ENCODE measurements at places on chromosomes 2 and 18.

DNA sequence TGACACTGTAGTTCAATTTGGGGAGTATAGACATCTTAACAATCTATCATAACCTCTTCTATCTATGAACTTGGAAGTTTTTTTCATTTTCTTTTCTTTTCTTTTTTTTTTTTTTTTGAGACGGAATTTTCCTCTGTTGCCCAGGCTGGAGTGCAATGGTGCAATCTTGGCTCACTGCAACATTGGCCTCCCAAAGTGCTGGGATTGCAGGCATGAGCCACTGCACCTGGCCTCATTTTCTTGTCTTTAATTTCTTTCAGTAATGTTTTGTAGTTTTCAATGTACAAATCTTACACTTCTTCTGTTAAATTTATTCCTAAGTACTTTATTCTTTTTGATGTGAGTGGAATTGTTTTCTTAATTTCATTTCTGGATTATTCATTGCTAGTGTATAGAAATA lies 14.6 kb downstream of the ASAP2 start:
- DNase-seq: no peak

DNA sequence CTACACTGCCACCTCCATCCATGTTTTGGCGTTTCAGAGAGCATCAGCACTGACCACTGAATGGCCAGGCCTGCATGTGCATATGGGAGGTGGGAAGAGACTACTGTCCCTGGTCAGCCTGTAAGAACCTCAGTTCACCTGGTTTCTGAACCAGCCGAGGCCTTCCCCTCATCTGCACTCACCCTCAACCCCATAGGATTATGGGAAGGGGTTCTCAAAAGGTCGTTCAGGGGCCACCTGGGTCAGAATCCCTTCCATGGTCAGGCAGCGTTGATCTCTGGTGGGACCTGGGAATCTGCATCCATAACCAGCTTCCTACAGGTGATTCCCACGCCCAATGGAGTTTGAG lies 36.7 kb downstream of the TET3 start:
- no peak for DNase-seq

DNA sequence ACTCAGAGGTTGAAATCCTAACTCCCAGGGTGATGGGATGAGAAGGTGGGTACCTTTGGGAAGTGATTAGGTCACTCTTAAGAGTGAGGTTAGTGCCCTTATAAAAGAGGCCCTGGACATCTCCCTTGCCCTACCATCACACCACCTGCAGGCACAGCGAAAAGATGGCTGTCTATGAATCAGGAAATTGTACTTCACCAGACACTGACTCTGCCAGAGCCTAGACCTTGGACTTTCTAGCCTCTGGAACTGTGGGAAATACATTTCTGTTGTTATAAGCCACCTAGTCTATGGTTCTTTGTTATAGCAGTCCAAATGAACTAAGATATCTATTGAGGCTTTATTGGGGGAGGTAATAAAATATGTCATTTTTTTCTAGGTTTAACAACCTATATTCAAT lies 203.6 kb downstream of the SLC8A1 start:
- no peak for DNase-seq

DNA sequence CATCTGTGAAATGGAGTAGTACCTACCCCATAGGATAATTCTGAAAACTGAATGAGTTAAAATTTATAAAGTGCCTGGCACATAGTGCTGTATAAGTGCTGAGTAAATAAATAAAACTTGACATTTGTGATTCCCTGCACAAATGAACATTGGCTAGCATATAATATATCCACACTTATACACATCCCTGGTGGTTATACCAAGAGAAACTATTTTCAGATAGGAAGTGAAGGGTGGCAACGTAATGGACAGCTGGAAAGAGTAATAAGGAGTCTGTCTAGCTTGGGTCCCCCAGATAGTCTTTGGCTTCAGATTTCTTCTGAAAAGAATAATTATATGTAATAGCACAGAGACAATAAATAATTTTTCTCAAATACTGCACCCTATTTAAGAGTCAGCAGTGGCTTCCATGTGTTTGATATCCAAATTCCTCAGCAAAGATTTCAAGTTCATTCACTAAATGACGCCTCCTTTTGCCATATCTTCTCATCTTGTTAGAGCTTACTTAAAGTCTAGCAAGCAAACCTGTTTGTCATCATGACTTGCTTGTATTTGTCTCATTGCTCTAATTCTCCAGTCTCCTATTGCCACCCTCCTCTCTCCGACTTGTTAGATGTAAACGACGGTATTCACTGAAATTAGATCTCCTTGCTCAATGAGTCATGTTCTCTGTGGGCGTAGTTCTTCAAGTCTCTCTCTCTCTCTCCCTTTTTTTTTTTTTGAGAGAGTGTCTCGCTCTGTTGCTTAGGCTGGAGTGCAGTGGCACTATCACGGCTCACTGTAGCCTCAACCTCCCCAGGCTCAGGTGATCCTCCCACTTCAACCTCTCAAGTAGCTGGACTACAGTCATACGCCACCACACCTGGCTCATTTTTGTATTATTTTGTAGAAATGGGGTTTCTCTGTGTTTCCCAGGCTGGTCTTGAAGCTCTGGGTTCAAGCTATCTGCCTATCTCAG lies 8.7 kb upstream of the ADGRF3 start:
- DNase-seq: no peak

DNA sequence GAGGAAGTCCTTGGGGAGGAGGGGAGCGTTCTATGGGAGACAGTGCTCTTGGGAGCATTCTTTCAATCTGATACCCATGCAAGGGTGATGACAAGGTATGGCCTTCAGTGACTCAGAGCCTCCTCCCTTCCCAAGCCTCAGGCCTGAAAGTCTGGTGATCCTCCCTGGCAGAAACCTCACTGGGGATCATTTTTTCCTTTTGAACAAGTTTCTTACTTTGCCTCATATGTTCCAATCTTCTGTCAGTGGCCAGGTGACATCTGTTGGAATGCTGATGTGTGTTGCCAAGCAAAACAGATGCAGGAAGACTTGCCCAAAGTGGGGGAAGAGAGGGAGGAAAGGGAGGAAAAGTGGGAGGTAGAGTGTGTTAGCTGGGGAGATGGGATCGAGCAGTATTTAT lies 224.8 kb downstream of the NEDD4L start:
- DNase-seq: no peak

DNA sequence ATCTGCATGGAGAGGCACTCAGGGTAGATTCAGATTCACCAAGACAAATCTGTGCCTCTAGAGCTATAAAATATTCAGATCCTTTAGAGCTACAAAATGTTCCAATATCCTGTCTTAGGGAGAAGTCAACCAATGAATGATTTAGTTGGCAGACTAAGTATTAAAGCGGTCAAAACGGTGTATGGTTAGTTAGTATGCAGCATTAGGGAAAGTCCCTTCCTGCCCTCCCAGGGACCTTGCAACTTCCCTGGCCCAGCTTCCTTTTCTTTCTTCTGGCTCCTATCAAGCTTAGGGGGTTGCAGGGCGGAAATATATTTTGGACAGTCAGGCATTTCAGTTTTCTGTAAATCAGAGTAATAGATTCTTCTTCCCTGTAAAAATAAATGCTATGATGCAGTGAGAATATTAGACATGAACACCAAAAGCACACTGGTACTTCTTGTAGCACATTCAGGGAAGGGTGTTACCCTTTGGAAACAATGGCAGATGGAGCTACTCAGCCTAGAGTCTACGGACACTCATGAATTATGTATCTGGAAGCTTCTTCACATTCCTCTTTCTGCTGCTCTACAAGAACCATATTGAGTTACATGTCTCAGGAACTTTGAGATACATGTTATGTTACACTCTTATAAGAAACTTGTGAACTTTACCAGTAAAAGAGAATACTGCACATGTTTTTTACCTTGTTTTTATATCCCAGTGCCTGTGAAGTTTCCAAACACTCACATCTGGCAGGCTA lies 45.7 kb downstream of the CCDC93 start:
- DNase-seq: no peak

GRCh38 chr2:26727641-26728561 lies 35.4 kb downstream of the KCNK3 start:
- DNase-seq: no peak

GRCh38 chr2:12498704-12499103 lies 218.0 kb upstream of the TRIB2 start:
- DNase-seq: no peak

DNA sequence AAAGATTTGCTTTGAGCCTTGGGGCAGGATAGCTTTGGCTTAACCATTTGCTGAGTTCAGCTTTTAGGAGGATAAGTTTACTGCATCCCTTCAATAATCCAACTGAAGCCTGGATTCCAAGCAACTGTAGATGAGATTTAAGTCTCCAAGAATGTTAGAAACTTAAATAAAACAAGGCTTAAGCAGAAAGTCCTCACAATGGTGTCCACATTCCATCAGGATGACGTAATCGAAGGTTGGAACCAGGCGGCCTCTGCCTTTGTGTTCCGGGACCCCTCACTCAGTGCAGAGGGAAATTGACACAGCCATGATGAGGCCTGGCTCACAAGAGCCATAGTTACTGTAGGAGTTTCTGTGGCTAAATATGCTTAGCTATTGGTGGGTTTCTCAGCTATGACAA lies 260.4 kb downstream of the LPIN1 start:
- DNase-seq: no peak

GRCh38 chr2:199220920-199221319 lies 236.8 kb downstream of the SATB2 start:
- no peak for DNase-seq

DNA sequence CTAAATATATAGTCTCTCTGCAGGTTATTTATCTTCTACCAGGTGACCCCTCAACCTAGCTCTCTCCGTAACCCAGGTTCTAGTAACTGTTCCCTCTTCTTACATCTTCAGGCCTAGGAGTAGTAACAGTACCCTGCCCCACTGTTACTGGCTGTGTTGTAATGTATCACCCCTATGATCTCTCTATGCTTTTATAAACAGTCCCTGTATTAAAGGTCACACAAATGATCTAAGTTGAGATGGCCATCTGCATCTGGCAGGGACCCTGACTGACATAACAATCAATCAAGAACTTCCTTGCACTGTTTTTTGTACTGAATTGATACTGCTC lies 219.7 kb upstream of the STK17B start:
- no peak for DNase-seq

DNA sequence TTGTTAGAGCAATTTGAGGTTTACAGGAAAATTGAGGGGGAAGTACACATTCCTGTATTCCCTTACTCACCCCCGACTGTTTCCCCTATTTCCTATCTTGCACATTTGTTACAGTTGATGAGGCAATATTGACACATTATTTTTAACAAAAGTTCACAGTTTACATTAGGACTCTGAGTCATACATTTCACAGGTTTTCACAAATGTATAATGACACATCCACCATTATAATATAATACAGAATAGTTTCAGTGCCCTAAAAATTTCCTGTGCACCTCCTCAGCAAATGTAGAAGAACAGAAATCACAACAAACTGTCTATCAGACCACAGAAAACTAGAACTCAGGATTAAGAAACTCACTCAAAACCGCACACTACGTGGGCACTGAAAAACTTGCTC lies 160.6 kb upstream of the RMP24 start:
- no peak for DNase-seq

DNA sequence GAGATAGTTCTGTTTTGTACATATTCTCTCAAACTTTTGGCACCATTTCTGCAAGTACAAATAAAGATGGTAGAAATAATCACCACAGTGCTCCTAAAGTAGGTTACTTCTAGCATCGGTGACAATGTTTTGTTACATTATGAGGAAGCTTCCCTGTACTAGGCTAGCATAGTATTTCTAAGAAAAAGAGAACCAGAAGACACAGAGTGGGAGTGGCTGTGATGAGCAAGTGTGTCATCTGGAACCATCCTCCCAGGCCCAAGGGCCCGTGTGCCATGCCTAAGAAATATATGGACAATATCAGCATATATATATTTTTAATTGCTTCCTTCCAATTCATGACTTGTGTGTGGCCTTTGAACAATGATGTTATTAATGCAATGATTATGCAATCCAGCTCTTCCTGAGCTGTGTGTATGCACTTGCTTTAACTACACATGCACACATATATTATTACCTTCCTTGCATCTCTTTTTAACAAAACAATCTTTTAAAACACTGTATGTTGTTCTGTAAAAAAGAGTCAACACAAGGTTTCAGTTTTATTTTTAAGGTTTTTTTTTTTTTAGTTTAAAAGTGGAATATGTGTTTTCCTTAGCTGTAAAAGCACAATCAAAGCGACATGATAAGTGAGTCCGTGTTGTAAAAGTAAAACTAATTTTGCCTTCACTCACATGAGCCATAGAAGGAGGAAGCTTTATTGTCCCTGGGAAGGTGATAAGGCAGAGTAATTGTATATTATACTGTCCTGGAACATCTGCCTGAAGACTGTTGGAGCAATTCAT lies 303.9 kb downstream of the ZNF407 start:
- DNase-seq: no peak

GRCh38 chr2:205699515-205700289 lies 17.4 kb downstream of the NRP2 start:
- no peak for DNase-seq

DNA sequence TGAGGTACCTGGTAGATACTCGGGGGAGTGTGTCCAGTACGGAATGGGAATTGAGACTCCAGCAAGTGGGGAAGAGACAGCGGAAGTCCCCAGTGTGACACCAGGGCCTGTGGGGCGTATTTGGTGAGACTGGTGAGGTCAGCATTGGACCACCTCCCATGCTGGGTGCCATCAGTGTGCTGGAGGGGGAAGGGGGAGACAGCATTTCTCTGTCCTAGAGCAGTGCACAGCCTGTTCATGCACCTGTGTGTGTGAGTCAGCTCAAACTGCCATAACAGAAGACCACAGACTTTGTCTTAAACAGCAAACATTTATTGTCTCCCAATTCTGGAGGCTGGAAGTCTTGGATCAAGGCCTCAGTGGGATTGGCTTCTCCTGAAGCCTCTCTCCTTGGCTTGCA lies 301.8 kb downstream of the GBX2 start:
- no peak for DNase-seq

- DNase-seq: no peak
Observed at GRCh38 chr2:191638079-191638801, 39.7 kb upstream of the NABP1 start.

DNA sequence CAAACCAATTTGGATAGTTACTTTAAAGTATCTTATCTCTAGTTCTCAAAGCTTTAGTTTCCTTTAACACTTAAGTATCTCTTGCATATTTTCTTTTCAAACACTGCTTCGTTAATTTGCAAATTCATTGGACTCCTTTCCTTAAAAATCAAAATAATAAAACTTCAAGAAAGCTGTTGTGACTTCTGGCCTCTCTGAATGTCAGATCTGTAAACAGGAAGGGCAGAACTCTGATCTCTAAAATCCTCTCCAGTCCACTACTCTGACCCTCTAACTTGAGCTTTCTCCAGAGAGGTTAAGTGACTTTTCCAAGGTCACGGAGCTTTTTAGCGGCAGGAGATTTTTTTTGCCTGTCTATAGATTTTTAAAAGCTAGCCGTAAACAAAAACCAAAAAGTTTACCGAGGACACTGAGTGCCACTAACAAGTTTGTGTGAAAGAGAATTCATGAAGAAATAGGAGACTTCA lies 155.5 kb downstream of the TGIF1 start:
- DNase-seq: no peak

DNA sequence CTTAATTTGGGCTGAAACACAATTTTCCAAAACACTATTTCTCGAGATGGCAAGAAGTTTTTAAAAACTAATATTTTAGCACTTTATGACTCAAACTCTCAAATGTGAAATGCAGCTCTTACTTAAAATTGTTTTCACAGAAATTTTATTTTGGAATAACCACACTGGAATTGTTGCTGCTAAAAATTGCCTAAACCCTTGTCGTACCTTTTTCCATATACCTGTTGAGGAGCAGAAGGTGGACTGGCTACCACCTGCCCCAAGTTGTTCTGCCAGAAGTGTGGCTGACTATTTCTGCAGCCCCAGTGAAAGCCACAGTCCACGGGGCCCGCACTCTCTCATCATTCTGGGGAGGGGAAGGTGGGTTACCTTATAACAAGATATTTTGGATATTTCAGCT lies 23.4 kb downstream of the TNFRSF11A start:
- DNase-seq: no peak
